ENCODE measurements at places on chromosomes 16 and 17.
A peak's percentile ranks its signal among the peaks of the same experiment; 100 is the strongest.

GRCh38 chr17:82489117-82489516 is 30.4 kb upstream of the FOXK2 start:
- DNase-seq, result no peak

GRCh38 chr16:47197536-47198179 is 53.9 kb upstream of the NETO2 start:
- DNase-seq, result no peak

GRCh38 chr17:6545291-6545690 is 11.1 kb downstream of the PITPNM3 start:
- no peak for DNase-seq

- DNase-seq, result no peak
Measured at GRCh38 chr17:43003542-43004172, 2.9 kb upstream of the IFI35 start.

DNA sequence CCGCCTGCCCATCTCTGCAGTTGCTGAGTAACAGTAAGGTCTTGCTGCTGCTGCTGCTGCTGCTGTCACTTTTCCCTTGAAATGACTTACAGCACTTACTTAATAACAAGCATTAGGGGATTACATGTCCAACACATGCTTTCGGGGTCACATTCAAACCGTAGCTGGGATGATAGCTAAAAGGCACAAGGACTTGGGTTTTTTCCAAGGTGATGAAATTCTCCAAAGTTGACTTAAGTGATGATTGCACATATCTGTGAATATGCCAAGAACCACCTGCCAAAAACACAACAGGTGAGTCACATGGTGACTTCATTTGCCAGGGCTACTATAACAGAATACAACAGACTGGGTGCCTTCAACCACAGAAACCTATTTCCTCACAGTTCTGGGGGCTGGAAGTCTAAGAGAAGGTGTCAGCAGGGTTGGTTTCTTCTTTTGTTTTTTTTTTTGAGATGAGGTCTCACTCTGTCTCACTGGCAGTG is 121.9 kb upstream of the TNRC6C start:
- peak; percentile 69 for DNase-seq

- no peak for DNase-seq
Measured at GRCh38 chr16:52090080-52090479, 456.9 kb downstream of the TOX3 start.

DNA sequence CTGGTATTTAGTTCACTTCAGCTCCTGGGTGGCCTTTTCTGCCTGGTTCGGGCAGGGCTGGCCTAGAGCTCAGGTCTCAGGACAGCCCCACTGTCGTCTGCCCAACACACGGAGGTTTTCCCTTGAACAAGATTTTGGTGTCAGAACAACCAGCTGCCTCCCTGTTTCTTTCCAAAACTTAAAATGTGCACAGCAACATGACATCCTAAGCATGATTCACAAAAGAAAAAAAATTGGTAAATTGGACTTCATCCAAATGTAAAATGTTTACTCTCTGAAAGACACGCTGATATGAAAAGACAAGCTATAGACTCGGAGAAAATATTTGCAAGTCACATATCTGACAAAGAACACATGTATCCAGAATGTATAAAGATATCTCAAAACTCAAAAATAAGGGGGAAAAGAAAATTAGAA is 197.8 kb upstream of the CHMP6 start:
- no peak for DNase-seq

DNA sequence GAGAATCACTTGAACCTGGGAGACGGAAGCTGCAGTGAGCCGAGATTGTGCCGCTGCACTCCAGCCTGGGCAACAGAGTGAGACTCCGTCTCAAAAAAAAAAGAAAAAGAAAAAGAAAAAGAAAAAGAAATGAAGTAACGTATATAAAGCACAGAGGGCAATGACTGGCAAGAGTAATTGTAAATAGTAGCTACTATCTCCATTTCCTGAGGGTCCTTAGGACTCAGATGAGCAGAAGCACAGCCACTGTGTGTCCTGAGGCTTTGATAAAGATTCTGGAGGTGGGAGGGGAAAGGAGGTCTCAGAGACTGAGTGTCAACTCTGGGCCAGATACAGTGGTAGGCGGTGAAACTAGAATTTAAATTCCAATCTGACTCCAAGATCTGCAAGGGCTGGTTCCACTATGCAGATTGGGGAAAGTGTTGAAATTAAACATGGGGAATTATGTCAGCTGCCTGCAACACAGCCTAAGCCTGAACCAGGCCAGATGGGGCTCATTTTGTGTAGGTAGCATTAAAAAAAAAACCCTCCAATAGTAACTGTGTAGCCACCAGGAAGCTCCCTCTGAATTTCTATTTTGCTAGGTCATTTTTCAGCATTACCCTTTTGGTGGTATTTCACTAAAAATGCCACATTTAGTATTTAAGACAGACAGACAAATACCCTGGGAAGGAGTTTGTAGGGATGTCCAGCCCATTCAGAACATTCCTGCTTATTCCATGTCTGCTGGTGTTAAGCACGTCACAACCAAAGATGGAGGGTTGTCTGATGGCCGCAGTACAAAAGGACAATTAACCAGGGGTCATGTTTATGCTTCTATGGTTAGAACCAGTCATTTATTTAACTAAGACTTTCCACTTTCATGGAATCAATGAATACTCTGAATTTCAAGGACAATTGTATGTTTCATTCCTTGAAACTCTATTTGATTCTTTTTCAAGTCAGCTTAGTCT is 46.1 kb downstream of the TBX4 start:
- no peak for DNase-seq

DNA sequence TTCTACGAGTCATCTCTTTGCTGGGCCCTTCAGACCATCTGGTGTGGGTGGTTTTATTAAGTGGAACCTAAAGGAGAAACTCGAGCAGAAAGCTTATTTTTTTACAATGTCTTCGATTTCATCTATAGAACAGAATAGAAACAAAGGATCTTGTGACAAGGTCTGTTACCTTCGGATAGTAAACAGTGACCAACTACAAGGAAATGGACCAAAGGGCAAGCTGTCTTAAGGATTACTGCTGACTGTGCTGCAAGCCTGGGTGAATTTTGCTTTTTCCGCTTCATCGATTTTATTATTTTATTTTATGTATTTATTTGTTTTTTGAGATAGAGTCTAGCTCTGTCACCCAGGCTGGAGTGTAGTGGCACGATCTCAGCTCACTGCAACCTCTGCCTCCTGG is 348.9 kb upstream of the ERCC4 start:
- no peak for DNase-seq

DNA sequence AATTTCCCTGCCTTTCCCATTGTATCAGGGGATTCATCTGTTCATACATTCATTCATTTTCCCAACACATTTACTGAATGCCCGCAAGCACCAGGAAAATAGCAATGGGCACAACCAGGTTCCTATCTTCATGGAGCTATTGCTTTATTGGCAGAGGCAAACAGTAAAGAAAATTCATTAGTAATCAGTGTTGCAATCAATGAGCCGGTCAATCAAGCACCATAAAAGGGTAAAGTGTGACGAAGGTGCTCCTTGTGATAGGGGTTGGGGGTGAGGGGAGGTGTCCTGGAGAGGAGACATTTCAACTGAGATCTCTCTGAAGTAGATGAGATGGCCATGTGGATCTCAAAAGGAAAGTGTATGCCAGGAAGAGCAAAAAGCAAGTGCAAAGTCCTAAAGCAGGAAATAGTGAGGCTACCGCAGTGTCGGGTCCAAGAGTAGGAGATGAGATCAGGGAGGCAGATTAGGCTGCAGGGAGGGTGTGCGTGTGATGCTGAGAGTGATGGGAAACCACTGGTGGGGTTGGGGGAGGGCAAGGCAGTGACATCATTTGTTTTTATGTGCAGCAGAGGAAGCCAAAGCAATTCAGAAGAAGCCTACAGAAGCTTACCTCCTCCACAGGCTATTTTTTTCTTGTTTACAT is 28.4 kb downstream of the CDH13 start:
- DNase-seq, result peak; percentile 77

GRCh38 chr17:19410091-19410490 is 941 bp upstream of the RNF112 start:
- DNase-seq, result no peak

- DNase-seq, result no peak
Measured at GRCh38 chr17:66910651-66911285, 53.7 kb upstream of the CACNG4 start.

- DNase-seq, result peak; percentile 89
Measured at GRCh38 chr16:1610071-1610898, 1.6 kb downstream of the IFT140 start.

- DNase-seq, result no peak
Measured at GRCh38 chr17:80781211-80781610, 210.4 kb upstream of the CHMP6 start.

- no peak for DNase-seq
Measured at GRCh38 chr17:65547253-65547670, 14.2 kb downstream of the AXIN2 start.

GRCh38 chr16:3059723-3060242 is 5.7 kb upstream of the IL32 start:
- no peak for DNase-seq

Measured in stimulated activated CD4-positive, alpha-beta T cell treated with anti-CD3 and anti-CD28 coated beads, Interleukin-1b, Interleukin-23, amount 100 ng/mL, for 48 hours (primary cell).